MG63 (cell line): ENCODE measurements at places on chromosomes 1 and 21. TPM values are rescaled to one million over a fixed set of nuclear protein-coding genes. Genes with fewer than 3 reads are reported as not detected.

FMO1 gene
- not detected in 2 replicates for total RNA-seq

DNA sequence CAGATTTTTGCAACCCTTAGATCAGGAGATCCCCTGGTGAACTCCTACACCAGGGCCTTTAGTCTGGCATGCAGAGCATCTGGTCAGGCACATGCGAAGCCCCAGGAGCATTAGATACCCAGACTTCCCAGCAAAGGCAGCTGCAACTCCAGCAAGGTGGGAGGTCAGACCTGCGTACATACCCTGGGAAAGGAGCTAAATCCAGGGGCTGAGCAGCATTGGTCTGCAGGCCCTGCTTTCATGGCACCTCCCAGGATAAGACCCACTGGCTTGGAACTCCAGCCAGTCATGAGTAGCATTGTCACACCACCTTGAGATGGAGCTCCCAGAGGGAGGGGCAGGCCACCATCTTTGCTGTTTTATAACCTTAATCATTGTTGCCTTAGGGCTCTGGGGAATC lies 92.3 kb downstream of the KCNT2 start:
- no peak for DNase-seq

- no peak for DNase-seq
Observed at GRCh38 chr1:76300556-76300955, 226.0 kb downstream of the ST6GALNAC3 start.

FAM72A gene
- 1.3 and 5.6 TPM in 2 replicates for total RNA-seq

OR2L8 gene
- not detected in 2 replicates for total RNA-seq

GRCh38 chr1:75725861-75726361 lies 1.4 kb downstream of the ACADM start:
- DNase-seq, result no peak
